ENCODE measurements at places on chromosomes 5 and 9.

DNA sequence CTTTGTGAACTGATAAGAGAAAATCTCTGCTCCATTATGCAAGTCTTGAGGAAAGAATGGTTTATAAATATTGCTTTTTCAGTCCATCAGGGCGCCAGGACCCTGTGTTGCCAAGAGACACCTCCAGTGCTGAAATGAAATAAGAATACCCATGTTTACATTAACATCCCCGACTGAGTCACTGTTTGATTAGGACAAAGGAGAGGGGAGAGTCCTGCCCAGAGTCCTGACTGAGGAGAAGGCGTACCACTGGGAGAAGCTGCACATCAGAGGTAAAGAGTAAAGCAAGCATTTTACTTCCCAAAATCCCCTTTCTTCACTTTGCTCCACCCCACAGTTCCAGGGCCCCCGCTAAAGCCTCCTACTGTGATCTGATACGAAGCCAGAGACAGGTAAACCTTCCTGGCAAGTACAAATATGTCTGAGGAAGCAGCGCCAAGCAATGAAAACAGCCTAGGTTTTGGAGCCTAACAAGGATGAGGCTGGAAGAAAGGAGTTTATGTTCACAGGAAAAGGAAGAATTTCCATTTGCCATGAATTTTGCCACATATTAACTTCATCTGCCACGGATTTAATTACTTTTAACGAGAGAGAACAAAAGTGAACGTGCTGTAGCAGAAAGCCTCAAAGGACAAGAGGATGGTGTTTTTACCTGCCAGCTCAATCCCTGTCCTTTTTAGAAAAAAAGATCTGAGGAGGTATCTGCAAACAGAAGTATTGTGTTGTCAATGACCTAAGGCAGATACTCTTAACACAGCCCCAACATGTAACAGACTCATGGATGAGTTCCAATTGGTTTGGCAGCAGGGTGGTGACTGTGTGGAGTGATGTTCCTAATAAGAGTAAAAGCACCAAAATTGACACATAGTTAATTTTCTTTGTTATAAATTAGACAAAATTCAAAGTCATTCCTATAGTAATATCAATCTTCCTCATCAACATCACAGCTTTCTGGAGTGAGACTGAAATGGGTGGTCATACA lies 209.4 kb upstream of the TLE4 start:
- DNase-seq = peak; percentile 52

DNA sequence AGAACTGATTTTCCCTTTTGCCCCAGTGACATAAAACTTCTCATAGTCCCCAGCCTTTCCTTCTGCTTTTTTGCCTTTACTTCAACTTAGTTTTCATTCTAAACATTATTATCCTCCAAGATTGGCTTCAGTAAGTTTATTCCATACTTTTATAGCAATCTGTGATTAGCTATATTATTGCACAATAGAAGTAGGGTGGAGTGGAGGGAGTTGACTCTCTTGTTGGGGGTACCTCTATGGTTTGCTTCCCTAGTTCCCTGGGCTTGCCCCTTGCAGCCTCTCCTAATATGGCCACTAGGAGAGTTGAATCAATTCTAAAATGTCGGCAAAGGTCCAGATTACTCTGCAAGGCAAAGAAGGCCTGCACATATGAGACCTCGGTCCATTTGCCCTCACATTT lies 36.4 kb upstream of the TYRP1 start:
- no peak for DNase-seq

DNA sequence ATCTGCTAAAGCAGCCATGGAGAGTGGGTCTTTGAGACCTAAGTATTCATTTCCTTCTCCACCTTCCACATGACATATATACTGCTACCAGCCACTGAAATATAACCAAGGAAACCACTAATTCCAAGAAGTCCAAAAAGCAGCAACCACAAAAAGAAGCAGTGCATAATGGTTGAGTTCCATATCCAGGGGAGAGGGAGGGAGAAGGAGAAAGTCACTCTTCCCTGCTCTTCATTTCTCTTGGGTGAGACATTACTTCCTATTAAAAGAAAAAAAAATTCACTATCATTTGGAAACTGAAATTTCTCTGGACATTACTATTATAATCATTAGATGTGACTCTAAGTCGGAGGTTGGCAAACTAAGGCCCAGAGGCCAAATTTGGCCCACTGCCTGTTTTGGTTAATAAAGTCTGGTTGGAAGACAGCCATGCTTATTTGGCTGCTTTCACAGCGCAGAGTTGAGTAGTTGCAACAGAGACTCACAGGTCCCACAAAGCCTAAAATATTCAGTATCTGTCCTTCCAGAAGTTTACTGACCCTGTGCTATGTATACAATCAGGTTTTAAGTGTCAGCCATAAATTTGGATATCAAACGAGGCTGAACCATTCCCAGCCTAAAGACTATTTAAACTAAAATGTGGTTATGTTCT lies 168.6 kb downstream of the MPDZ start:
- DNase-seq = no peak

DNA sequence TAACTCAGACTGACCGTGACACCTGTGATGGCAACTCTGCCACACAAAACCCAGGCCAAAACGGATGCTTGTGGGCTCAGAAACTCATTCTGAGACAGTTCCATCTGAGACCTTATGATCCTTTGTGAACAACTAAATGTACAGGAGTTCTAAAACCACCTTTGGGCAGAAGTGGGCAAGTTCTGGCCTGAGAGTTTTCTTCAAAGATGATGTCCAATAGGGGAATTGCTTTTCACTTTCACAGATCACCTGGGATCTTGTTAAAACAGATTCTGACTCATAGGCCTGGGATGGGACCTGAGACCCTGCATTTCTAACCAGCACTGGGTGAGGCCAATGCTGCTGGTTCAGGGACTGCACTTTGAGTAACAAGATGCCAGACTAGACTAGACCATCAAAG lies 67.8 kb upstream of the SLC25A51 start:
- DNase-seq = no peak

GRCh38 chr5:69295088-69295754 lies 37.4 kb downstream of the CCDC125 start:
- no peak for DNase-seq

- DNase-seq = no peak
These were observed 86.9 kb downstream of the NUDT12 start for GRCh38 chr5:103475629-103476240.

DNA sequence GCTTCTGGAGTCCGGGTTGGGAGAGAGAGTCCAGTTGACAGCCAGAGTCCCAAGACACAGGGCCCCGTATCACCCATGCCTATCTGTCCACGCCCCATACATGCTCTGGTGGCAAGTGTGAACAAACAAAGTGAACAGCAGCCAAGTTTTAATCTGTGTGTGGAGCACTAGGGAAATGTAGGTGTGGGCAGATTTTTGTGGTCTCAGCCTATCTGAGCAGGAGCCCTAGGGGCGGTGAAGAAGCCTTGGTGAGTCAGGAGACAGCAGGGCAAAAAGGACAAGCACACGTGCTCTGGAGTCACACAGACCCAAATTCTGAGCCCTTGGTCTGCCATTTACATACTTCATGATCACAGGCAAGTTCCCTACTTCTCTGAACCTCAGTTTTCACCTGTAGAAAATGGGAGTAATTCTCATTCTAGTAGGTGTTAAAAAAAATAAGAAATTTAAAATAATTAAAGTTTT lies 23.2 kb downstream of the EGR1 start:
- DNase-seq = no peak

GRCh38 chr5:171162596-171162995 lies 146.5 kb upstream of the TLX3 start:
- DNase-seq = no peak

GRCh38 chr9:26891726-26892125 lies 876 bp downstream of the CAAP1 start:
- DNase-seq = no peak

DNA sequence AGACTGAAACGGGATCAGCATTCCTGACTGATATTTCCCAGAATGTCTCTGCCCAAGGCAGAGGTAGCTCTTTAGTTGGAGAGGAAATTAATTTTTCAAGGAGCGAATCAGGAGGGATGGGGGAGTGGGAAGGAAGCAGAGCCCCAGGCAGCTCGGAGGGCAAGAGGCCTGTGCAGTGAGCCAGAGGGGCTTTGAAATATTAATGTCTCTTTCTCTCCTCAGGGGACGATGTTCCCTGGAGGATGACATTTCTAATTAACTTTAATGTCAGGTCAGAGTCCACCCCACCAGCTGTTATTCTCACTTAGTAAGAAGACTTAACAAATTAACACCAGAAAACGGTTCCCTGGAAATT lies 45.6 kb downstream of the SLC6A7 start:
- no peak for DNase-seq

GRCh38 chr9:133402689-133403088 lies 15.1 kb downstream of the REXO4 start:
- DNase-seq = no peak

DNA sequence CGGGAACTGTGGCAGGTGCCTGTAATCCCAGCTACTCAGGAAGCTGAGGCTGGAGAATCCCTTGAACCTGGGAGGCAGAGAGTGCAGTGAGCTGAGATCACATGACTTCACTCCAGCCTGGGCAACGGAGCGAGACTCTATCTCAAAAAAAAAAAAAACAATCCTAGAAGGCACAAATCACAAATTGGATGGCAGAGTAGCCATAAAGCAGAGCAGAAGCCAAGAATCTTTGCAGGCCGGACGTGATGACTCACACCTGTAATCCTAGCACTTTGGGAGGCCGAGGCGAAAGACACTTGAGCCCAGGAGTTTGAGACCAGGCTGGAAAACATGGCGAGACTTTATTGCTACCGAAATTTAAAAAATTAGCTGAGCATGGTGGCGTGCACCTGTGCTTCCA lies 9.2 kb upstream of the FUBP3 start:
- no peak for DNase-seq

- peak; percentile 72 for DNase-seq
These were observed 663.6 kb upstream of the ZNF608 start for GRCh38 chr5:125409861-125410536.

- no peak for DNase-seq
These were observed 174.8 kb downstream of the OLFM1 start for GRCh38 chr9:135262248-135262647.

DNA sequence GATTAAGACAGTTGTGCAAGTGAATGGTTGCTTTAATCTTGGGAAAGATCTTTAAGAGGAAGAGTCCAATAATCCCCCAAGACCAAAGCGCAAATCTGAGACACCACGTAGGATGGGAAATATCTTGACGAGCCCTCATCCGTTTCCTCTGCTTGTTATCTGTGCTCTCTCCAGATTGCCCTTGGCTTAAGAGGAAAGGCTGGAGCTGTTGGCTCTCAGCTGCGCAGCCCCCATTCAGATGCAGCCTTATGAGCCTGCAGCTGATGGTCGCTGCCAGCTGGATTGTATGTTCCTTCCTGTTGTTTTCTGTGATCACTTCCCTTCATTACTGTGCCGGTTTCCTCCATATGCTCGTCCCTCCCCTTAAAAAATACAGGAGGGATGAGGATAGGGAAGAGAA lies 47.7 kb downstream of the PWWP2A start:
- DNase-seq = no peak

- no peak for DNase-seq
These were observed 52.9 kb downstream of the COMMD10 start for GRCh38 chr5:116137544-116138378.

GRCh38 chr5:150700246-150700593 lies 642 bp downstream of the RBM22 start:
- DNase-seq = no peak

DNA sequence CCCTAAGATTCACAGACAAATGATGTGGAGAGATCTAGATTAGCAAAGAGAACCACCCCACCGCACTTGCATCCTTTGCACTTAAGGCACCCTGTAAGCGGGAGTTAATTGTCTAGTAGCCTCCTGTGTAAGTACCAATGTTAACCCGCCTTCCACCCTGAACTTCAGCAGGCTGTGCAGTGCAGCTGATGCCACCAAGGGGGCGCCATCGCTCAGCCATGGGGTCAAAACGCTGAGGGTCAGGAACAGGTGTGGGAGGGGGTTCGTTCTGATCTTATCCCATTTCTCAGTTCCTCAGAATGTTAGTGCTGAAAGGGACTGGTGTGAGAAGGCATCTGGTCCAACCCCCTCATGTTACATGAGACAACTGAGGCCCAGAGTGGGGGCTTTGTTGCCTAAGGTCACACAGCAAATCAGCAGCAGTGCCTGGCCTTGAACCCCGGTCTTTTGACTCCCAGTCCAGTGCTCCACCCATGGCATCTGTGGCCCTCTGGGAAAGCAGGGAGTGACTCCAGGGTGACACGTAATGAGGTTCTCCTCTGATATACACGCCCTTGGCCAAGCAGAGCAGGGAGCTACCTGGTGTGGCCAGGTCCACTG lies 57.3 kb downstream of the CYFIP2 start:
- DNase-seq = no peak

GRCh38 chr5:145775893-145776444 lies 59.2 kb downstream of the PRELID2 start:
- no peak for DNase-seq

- no peak for DNase-seq
These were observed 173.2 kb upstream of the CDH10 start for GRCh38 chr5:24817966-24818365.

DNA sequence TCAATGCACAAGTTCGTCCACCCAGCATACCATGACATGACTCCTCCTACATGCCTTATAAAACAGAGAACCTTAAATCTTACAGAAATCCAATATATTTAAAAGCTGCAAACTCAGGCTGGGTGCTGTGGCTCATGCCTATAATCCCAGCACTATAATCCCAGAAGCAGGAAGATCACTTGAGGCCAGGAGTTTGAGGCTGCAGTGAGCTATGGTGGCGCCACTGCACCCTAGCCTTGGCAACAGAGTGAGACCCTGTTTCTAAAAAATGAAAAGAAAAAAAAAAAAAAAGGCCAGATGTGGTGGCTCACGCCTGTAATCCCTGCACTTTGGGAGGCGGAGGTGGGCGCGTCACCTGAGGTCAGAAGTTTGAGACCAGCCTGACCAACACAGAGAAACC lies 68.7 kb downstream of the MTMR12 start:
- DNase-seq = no peak

- no peak for DNase-seq
These were observed 73.8 kb downstream of the HCN1 start for GRCh38 chr5:45622365-45622764.

DNA sequence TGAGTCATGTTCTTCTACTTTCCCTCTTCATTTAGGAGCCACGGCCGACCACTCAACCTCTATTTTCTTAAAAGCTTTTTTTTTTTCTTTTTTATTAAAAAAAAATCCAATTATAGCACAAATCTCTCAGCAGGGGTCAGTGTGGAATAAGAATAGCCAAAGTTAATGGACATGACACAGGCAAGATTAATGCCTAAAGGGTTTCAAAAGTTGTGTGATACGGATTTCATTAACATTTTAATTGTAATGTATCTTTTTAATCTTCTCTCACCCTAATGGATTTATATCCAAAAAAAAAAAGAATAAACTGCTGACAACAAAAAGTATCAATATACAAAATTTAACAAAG lies 5.4 kb downstream of the NACC2 start:
- no peak for DNase-seq

DNA sequence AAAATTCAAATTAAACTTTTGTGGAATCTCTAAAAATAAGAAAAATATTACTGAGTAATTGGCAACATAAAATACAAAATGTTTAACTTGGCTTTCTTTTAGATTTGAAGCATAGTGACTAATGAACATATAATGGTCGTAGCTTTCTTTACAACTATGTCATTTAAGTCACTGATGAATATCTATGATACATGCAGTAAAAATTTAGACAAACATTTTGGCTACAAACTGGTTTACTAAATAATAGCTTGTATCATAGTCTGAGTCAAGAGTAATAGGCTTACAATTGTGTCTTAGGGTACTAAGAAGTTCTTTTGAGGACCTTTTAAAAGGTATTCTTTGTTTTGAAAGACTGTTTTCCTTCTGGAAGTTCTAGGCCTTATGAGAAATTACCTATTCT lies 2.0 kb upstream of the APC start:
- no peak for DNase-seq
